Natural killer cell treated with Interleukin-12 subunit alpha and Interleukin-12 subunit beta and Interleukin-15 and Interleukin-18, amount 100 ng/mL, for 72 hours (primary cell): ENCODE measurements at places on chromosomes 5 and 9.
A peak's percentile ranks its signal among the peaks of the same experiment; 100 is the strongest.

DNA sequence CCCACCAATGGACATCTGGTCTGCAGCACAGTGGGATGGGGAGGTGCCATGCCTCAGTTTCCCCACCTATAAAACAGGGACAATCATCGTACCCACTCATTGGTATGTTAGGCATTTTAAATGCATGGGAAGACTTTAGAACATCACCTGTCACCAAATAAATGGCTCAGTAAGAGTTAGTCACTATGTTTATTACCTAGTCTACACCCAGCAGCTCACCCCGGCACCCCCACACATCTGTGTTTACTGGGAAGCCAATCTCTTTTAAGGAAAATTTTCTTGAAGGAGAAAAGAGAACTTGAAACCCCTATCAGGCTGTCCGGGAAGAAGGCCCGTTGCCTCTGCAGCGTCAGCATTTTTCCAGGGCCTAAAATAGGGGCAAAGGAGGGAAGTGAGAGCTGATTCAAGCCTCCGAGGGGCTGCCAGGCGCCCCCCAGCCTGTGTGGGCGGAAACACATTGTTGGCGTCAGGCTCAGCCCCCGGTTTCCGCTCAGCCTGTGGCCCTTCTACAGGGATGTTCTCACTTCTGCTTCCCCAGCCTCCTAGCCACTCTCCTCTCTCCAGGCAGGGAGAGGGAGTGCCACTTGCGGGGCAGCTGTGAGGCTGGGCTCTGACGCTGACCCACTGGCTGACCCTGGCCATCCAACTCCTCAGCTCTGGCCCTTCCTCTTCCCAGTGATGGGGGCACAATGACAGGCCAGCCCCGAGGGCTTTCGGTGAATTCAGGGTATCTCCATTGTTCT is 4.6 kb downstream of the CSF1R start:
- no peak for DNase-seq

- DNase-seq: peak; percentile 81
These were observed 33.3 kb upstream of the DAPK1 start for GRCh38 chr9:87464110-87464991.

GRCh38 chr5:14379739-14380497 is 201.7 kb upstream of the OTULINL start:
- DNase-seq: no peak

DNA sequence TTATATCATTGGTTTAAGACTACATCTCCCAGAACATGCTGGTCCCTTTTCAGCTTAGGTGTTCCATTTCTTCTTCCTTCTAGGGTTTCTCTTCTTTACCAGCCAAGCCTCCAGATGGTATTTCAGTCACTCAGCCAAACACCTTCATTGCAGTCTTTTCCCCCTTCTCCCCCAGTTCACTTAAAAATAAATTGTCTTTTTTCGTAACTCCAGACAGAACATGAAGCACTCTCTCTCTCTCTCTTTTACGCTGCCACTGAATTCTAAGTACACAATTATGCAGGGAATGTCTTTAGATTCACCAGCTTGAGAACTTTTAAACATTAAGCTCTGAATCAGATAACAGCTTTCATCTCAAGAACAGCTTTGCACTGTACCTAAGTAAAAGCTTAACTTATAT is 419.7 kb upstream of the BRINP1 start:
- no peak for DNase-seq

GRCh38 chr5:55498457-55498856 is 36.3 kb downstream of the PLPP1 start:
- DNase-seq: no peak

DNA sequence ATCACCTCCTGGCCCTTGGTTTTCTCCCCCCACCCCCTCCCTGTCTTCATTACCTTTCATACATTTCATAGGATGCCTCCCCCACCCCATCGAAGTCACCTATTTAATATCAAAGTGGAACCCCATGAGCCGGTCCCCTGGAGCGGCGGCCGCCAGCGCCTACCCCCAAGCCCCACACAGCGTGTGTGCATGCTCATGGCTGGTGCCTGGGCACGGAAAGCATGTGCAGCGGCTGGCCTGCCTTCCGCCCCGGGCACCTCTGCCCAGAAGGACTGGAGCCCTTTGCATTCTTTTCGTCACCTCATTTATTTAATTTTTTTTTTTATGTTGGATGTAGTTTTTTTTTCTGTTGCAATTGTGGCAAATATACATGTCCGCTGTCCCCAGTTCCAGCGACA is 116.2 kb downstream of the WNK2 start:
- no peak for DNase-seq

DNA sequence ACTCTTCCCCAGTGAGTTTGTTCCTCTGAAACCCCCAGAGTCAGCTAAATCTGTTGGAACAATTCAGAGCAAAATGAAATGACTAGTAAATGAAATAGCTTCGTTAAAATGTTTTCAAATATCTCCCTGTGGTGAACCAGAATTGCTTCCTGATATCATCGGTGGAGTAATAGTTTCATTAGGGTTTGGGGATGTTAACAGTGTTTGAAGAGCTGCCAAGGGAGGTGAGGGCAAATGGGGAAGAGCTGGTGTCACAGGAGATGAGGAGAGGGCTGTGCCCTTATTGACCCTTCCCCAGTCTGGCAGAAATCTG is 4.3 kb upstream of the C7 start:
- DNase-seq: no peak

GRCh38 chr9:34588671-34589635 is 571 bp downstream of the CNTFR start:
- no peak for DNase-seq

DNA sequence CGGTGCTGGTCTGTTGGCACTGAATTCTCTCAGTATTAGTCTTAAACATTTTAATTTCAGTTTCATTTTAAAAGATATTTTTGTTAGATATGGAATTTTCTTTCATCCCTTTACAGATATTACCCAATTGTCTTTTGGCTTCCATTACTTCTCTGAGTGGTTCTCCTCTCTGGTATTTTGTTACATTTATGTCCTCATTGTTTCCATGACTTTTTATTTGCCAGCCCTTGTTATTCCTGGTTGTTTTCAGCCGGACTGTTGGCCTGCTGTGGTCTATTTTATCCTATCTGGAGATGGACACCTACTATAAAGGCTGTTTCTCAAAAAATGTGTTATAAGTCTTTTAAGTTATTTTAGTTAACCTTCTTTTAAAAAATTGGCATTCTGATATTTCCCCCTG is 117.2 kb downstream of the ARHGEF28 start:
- no peak for DNase-seq

DNA sequence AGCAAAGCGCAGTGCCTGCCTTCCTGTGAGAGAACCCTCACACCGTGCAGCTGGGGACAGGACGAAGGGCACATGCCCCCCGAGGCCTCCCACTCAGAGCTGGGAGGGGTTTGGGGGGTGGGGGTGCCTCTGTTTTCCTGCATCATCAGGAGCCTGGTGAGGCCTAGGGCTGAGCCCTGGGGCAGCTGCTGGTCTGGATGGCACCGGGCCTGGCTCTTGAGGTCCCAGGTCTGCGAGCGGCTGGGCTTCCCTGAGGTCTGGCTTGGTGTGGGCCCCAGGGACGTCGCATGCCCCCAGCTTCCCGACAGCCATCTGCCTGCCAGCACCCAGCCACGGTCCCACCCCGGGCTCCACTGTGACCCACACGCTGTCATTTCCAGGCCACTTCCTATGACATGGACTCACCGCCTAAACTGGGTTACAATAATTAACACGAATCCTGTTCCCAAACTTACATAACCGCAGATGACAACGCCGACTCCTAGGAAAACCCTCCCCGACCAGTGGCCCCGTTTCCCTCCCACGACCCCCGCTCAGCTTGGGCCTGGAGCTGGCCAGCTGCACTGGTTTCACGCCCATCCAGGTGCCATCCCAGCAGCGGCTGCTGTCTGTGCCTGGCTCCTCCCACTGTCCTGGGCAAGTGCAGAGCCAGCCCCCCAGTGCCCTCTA is 8.7 kb downstream of the NACC2 start:
- DNase-seq: no peak

- DNase-seq: no peak
These were observed 110.1 kb upstream of the ABCA1 start for GRCh38 chr9:105038051-105038450.

DNA sequence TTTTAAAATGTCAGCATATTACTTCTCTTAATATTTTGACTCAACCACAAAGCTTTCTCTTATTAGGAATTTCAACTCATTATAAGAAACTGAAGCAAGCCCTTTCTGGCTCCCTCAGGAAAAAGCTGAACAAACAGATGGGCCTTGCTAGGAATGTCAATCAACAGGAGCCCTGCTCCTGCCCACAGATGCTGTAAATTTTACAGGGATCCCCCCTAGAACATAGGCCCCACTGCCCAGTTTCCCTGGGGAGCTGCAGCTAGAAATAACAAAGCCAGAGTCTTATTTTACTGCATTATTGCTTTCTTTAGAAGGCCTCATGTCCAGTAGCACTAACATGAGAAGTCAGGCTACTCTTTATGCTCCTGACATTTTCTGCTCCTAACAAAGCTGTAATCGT is 103.8 kb downstream of the PCSK1 start:
- no peak for DNase-seq

DNA sequence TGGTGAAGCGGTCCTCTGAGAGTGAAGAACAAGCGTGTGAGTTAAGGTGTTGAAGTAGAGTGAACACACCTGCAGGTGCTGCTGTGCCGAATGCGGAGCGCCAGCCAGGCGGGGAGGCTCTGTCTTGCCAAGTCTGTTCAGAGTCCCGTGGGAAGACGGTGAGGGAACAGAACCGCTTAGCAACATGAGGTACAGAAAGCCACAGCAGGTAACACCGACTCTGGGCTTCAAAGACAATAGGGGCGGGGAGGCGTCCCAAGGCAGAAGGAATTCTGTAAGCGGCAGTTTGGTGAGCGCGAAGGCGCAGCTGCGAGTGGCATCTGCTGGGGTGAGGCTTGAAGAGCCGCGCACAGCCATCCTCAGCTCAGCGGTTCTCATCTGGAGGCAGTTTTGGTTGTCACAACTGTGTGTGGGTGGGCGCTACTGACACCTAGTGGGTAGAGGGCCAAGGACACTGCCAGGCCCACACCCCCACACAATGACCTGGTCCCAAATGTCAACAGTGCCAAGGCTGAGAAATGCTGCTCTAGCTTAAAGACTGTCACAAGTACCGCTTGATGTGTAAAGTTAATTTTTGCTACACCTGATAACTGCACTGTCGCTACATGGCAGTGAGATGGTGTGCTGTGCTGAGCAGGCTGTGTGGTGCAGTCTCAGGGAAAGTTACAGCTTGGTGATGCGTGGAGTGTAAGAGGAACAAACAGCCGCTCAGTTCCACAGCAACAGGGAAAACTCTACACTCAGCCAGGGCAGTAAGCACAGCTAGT is 67.4 kb upstream of the TBC1D9B start:
- no peak for DNase-seq

DNA sequence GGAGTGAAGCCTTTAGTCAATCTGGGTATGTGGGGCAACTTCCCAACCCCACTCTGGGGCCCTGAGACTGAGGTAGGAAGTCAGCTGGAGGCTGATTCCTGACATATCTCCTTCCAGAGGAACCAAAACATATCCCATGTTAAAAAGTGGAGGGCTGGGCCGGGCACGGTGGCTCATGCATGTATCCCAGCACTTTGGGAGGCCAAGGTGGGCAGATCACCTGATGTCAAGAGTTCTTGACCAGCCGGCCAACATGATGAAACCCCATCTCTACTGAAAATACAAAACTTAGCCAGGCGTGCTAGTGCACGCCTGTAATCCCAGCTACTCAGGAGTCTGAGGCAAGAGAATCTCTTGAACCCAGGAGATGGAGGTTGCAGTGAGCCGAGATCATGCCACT is 44.0 kb downstream of the CXXC5 start:
- no peak for DNase-seq

DNA sequence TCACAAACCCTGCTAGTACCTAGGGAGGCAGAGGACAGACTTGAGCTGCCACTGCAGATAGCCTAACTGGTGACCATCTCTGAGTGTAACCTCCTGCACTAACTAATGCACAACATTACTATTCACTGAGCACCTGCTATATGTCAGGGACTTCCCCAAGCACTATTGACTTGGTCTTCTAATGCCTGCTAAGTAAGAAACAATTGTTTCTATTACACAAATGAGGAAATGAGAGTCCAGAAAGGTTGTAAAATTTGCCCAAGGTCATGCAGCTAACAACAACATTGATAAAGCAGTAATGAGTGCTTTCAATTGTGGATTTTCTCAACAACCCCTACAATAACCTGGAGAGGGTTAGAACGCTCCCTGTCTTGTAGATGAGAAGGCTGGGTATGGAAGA is 183.7 kb downstream of the ZNF462 start:
- DNase-seq: no peak

DNA sequence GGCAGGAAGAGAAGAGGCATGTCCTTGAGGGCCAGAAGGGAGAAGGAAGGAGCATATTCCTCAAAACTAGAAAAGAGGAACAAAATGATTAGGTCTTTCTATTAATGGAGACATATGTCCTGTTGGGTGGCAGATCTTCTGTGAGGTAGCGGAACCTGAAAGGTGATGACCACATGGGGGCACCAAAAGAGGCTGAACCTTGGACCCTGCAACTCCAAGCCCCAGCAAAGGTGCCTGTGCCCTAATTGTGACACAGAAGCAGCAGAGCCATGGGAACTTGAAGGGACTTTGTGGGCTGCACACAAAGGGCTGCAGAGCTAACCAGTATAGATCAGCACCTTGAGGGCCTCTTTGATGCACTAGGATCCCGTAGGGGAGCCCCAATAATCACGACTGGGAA is 158.0 kb downstream of the BAAT start:
- DNase-seq: no peak

DNA sequence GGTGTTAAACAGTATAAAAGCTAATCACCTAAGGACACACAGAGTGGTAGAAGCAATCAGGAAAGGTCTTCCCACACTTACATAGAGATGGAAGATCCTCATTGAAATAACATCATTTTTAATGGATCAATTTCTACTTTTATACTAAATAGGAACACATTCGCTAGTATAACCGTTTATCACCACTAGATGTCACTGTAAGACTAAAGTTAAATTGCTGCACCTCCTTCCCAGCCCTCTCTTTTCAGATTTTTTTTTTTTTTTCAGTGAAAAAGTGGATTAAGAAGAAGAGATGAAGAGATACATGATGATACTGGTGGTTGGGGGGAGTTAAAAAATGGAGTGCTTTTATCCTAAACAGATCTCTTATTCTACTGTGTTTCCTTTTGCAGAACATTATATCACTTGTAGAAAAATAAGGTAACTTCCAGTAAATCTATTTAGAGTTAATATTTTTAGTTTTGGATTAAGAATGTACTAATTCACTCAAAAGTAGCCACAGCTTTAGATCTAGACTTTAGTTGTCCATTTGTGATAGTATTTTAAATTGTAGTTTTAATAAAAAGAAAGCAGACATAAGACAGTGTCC is 116.9 kb upstream of the ARRDC3 start:
- DNase-seq: no peak

- no peak for DNase-seq
These were observed 1920.2 kb downstream of the MAT2B start for GRCh38 chr5:165425594-165425993.

- no peak for DNase-seq
These were observed 1.0 kb downstream of the HDAC3 start for GRCh38 chr5:141635646-141636045.

DNA sequence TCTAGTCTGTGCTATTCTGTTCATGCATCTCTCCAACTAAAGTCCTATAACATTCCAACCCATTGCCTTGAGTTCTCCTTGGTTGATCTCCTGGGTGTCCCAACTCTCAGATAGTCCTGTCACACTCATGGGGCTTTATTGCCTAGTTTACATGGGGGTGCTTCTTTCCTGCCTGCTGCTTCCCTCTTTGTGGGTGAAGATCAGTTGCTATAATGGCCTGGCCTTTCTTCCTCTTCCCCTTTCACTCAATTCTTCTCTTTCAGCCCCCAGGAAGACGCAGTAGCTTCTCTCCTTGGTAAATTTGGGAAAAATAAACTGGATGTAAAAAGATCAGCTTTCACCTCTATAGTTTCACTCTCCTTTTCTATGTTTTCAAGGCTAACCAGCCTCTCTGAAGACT is 66.5 kb downstream of the PTCD2 start:
- DNase-seq: no peak
